HFFc6 (cell line): ENCODE measurements at places on chromosomes 11 and 22.
A peak's percentile ranks its signal among the peaks of the same experiment; 100 is the strongest.

GRCh38 chr11:67022961-67023956, at the start of gene SYT12:
Gene SYT12 (plus strand): TSS chr11:67023134. CDS start chr11:67030145, 7,011 bp downstream.
- H3K4me3 ChIP-seq, result peak within 1 kb of the TSS; percentile 62
- H3K36me3 ChIP-seq, result no peaks in the 10 kb centered on the region
- H3K27me3 ChIP-seq, result peaks cover 18% of the 10 kb centered on the region

- H3K36me3 ChIP-seq, result peaks cover 9% of the 10 kb centered on the region; the same call in 1 of the 2 replicates
- no peak for DNase-seq
- H3K4me3 ChIP-seq, result no peak overlapping the region
- H3K27me3 ChIP-seq, result peaks cover 8% of the 10 kb centered on the region
- H3K4me1 ChIP-seq, result peaks cover 38% of the 10 kb centered on the region
Measured at GRCh38 chr11:121626980-121627379, 174.2 kb upstream of the SORL1-AS1 start.

DNA sequence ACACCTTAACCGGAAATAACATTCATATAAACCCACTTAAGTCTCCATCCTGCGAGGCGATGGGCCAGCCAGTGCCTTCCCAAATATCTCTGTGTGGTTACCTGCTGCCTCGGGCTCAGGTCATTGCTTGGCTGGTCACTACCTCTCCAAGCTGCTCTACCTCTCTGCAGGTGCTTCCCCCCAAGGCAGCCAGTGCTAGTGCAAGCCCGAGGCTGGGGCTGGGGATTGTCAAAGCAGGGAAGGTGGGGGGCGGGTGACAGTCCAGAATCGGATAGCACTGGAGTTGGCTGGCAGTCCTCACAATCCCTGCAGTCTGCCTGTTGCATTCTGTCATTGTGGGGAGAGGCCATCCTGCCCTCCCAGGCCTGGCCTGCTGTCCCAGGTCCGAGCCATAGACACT, 11.1 kb downstream of the MCHR1 start:
- DNase-seq, result no peak
- H3K36me3 ChIP-seq, result no peaks in the 10 kb centered on the region
- H3K27ac ChIP-seq, result no peak overlapping the region
- no peak overlapping the region for H3K4me3 ChIP-seq

DNA sequence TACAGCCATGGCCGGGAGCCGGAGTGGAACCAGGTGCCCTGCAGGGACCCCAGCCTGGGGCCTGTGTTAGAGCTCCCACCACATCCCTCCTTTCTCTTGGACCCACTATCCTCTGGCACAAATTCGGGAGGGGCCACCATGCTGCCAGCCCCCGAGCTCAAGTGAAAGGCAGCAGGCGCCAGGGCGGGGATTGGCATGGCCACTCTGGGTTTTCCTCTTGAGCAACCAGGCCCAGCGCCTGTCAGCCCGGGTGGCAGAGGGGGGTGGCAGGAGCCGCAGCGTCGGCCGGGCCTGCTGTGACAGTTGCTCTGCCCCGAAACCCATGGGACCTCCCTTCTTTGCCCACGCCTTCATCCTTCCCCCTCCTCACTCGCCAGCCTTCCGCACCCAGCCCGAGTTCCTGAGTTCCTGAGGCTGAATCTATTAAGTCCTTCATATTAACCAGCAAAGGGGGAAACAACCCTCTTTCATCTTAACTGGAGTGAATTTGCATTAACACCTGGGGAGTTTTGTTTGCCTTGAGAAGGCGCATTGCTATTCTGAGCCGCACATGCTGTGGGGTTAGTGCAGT, 16.8 kb upstream of the CABP7 start:
- no peaks in the 10 kb centered on the region; the same call in 1 of the 2 replicates for H3K36me3 ChIP-seq
- peaks cover 27% of the 10 kb centered on the region for H3K27me3 ChIP-seq
- no peak overlapping the region for H3K4me3 ChIP-seq
- DNase-seq, result no peak
- H3K4me1 ChIP-seq, result peaks cover 27% of the 10 kb centered on the region

GRCh38 chr11:10473371-10473770, 18.3 kb downstream of the AMPD3 start:
- H3K36me3 ChIP-seq, result peaks cover 11% of the 10 kb centered on the region
- no peak overlapping the region for H3K4me3 ChIP-seq
- no peak overlapping the region for H3K27ac ChIP-seq
- no peak for DNase-seq
- peaks cover 1% of the 10 kb centered on the region for H3K27me3 ChIP-seq

DNA sequence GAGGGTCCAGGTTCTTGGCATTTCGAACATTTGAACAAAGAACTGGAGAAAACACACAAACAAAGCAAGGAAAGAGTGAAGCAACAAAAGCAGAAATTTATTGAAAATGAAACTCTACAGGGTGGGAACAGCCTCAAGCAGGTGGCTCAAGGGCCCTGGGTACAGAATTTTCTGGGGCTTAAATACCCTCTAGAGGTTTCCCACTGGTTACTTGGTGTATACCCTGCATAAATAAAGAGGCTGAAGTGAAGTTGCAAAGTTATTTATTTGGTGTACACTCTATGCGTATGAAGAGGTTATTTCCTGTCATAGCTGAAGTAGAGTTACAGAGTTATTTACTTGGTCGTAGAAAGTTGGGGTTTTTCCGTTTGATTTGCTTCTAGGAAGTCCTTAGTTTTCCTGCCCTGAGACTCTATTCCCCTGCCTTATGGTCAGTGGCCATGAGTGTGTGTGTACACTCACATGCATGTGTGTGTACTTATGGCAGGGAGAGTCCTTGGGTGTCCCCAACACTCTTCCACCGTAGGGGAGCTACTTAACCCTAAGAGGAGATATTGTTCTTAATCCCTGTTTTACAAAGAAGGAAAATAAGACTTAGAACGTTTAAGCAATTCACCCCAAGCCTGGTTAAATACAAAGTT, 5.6 kb upstream of the SMCO4 start:
- H3K27me3 ChIP-seq, result peaks cover 38% of the 10 kb centered on the region
- DNase-seq, result no peak
- H3K4me1 ChIP-seq, result peaks cover 2% of the 10 kb centered on the region

DNA sequence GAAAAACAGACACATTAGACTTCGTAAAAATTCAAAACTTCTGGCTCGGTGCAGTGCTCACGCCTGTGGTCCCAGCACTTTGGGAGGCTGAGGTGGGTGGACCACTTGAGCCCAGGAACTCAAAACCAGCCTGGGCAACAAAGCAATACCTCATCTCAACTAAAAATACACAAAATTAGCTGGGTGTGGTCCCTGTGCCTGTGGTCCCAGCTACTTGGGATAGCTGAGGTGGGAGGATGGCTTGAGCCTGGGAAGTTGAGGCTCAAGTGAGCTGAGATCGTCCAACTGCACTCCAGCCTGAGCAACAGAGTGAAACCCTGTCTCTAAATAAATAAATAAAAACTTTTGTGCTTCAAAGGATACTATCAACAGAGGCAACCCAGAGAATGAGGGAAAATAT, 23.7 kb downstream of the YPEL1 start:
- H3K27me3 ChIP-seq, result no peaks in the 10 kb centered on the region
- DNase-seq, result no peak
- H3K36me3 ChIP-seq, result no peaks in the 10 kb centered on the region
- no peak overlapping the region for H3K4me3 ChIP-seq
- H3K27ac ChIP-seq, result no peak overlapping the region

- no peak for DNase-seq
- H3K36me3 ChIP-seq, result no peaks in the 10 kb centered on the region
- 0 out of 2 replicates have a peak, but pooled peaks cover 2% of the 10 kb centered on the region for H3K27me3 ChIP-seq
Measured at GRCh38 chr11:96706761-96707160, 316.9 kb downstream of the JRKL start.

- no peak overlapping the region for H3K27ac ChIP-seq
- no peak overlapping the region for H3K4me3 ChIP-seq
- H3K36me3 ChIP-seq, result no peaks in the 10 kb centered on the region
- H3K27me3 ChIP-seq, result peaks cover 2% of the 10 kb centered on the region
- no peak for DNase-seq
- peaks cover 4% of the 10 kb centered on the region; the same call in 1 of the 2 replicates for H3K4me1 ChIP-seq
Measured at GRCh38 chr11:47443028-47443700, 5.8 kb downstream of the RAPSN start.

GRCh38 chr11:111922803-111923202, 4.1 kb downstream of the C11orf52 start:
- no peaks in the 10 kb centered on the region; the same call in 1 of the 2 replicates for H3K27me3 ChIP-seq
- peak overlapping the region; percentile 77 for H3K4me3 ChIP-seq
- H3K27ac ChIP-seq, result peak overlapping the region; percentile 94

DNA sequence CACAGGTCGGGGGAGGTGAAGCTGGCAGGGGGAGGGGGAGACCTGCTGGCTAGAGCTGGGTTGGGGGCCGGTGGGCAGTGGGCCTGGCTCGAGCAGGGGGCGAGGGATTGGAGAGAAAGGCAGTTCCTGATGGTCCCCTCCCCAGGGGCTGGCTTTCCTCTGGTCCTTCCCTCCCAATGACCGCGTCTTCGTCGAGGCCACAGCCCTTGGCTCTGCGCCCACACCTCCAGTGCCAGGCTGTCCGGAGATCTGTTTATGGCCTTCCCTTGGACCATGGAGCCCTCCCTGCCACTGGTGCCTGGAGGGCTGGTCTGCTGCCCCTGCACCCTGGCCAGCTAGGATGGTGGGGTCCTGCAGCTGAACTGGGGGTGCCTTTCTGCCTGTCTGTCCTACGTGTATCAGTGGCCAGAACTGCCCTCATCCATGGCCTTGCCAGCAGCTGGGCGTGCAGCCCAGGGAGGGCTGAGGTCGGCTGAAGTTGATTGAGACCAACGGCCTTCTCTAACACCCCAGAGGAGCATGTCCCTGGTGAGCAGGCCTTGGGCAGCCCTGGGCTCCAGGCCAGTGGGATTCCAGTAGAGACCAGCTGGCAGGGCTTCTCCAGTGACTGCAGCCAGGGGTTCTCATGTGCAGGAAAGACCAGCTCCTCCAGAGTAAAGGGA, 12.3 kb downstream of the TANGO2 start:
- peaks cover 16% of the 10 kb centered on the region for H3K36me3 ChIP-seq
- H3K4me3 ChIP-seq, result no peak overlapping the region
- H3K4me1 ChIP-seq, result no peaks in the 10 kb centered on the region
- DNase-seq, result no peak
- no peak overlapping the region for H3K27ac ChIP-seq

- H3K27ac ChIP-seq, result peak overlapping the region; percentile 88
- H3K36me3 ChIP-seq, result no peaks in the 10 kb centered on the region
- H3K4me3 ChIP-seq, result peak overlapping the region; percentile 70
Measured at GRCh38 chr11:1772270-1773130, 8.8 kb upstream of the CTSD start.

GRCh38 chr11:1073851-1074243, 827 bp upstream of the MUC2 start:
- H3K36me3 ChIP-seq, result no peaks in the 10 kb centered on the region
- H3K4me3 ChIP-seq, result no peak overlapping the region
- H3K27ac ChIP-seq, result no peak overlapping the region
- H3K4me1 ChIP-seq, result no peaks in the 10 kb centered on the region
- DNase-seq, result no peak

DNA sequence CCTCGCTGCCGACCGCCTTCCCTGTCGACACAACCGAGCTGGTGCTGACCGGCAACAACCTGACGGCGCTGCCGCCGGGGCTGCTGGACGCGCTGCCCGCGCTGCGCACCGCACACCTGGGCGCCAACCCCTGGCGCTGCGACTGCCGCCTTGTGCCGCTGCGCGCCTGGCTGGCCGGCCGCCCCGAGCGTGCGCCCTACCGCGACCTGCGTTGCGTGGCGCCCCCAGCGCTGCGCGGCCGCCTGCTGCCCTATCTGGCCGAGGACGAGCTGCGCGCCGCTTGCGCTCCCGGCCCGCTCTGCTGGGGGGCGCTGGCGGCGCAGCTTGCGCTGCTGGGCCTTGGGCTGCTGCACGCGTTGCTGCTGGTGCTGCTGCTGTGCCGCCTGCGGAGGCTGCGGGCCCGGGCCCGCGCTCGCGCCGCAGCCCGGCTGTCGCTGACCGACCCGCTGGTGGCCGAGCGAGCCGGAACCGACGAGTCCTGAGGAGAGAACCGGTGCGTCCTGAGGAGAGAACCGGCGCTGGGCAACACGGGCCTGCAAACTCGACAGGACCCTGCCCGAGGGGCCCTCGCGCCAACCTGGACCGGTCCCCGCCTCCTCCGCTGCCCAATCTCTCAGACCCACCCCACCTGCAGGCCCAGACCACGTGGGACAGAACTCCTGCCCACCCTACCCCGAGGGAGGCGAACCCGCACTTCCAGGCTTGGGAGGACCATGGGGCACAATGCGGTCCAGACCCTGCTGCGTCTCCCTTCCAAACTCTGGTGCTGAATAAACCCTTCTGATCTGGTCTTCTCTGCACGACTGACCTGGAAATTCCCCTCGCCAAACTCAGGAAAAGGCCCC, 866 bp downstream of the GP1BB start:
- H3K36me3 ChIP-seq, result peaks cover 10% of the 10 kb centered on the region
- H3K27ac ChIP-seq, result no peak overlapping the region
- peaks cover 3% of the 10 kb centered on the region; the same call in 1 of the 2 replicates for H3K27me3 ChIP-seq

DNA sequence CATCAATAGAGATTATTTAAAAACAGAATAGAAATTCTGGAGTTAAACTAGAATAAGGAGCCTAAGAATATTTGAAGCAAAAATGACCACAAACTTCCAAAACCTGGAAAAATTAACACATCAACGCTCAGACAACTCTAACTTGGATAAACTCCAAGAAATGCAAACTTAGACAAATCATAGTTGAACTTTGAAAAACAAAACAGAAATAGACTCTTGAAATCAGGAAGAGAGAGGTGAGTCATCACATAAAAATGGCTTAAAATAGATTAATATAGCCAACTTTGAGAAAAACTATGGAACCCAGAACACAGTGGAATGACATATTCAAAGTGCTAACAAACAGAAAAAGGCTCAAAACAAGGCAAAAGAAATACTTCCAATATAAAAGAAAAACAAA, 974.2 kb downstream of the JRKL start:
- no peaks in the 10 kb centered on the region for H3K27me3 ChIP-seq
- H3K36me3 ChIP-seq, result peaks cover 5% of the 10 kb centered on the region; the same call in 1 of the 2 replicates
- H3K27ac ChIP-seq, result no peak overlapping the region
- peaks cover 6% of the 10 kb centered on the region; the same call in 1 of the 2 replicates for H3K4me1 ChIP-seq
- DNase-seq, result no peak
- H3K4me3 ChIP-seq, result no peak overlapping the region

DNA sequence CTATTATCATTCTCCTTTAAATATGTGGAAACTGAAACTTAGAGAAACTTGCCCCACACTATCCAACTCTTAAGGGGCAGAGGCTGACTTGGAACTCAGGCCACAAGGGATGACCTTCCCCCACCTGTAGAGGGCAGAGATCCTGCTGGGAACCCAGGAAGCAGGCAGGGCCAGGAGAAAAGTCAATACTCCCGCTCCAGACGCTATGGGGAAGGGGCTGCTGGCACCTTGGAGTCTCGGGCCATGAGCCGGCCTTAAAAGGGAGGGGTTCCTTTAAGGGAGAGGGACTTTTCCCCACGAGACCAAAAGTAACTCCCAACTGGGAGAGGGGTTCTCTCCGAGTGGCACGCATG, 620 bp upstream of the ANO5 start:
- no peaks in the 10 kb centered on the region for H3K36me3 ChIP-seq
- no peak overlapping the region for H3K4me3 ChIP-seq
- no peaks in the 10 kb centered on the region for H3K4me1 ChIP-seq
- no peak for DNase-seq
- H3K27me3 ChIP-seq, result peaks cover 3% of the 10 kb centered on the region
- H3K27ac ChIP-seq, result no peak overlapping the region
